ENCODE measurements at places on chromosomes 11 and 22. TPM values are rescaled to one million over a fixed set of nuclear protein-coding genes. Genes with fewer than 3 reads are reported as not detected.

KRTAP5-1 gene
- total RNA-seq = not detected

PHOX2A gene
- total RNA-seq = not detected

CBLIF gene
- not detected for total RNA-seq

IFITM10 gene
- total RNA-seq = 1.0 TPM

NCAM1 gene
- total RNA-seq = not detected

MAFF gene
- 12.9 TPM for total RNA-seq

DDTL gene
- total RNA-seq = 1.8 TPM

KMT5B gene
- 18.5 TPM for total RNA-seq

OR52E4 gene
- not detected for total RNA-seq

C11orf52 gene
- not detected for total RNA-seq

OR56A1 gene
- total RNA-seq = not detected

PLA2G6 gene
- 4.4 TPM for total RNA-seq

CARD18 gene
- not detected for total RNA-seq

OR5A1 gene
- total RNA-seq = not detected

SLC6A5 gene
- total RNA-seq = not detected

PRODH gene
- 0.28 TPM for total RNA-seq

SYT7 gene
- total RNA-seq = 1.1 TPM

CLTCL1 gene
- total RNA-seq = 3.5 TPM

ZNF202 gene
- total RNA-seq = 9.3 TPM

DEUP1 gene
- not detected for total RNA-seq

C11orf87 gene
- total RNA-seq = 0.03 TPM

Measured in A549 treated with CpdA at 1 μM for 4 hours (cell line).